NCI-H1092 treated with DMSO at 0.1 percent for 48 hours (cell line): ENCODE measurements at places on chromosomes 16 and 17.

GRCh38 chr17:9872852-9873251, 32.2 kb downstream of the RCVRN start:
- no peak for DNase-seq

- DNase-seq: no peak
Measured at GRCh38 chr16:27951489-27952120, 111.9 kb downstream of the GSG1L start.

GRCh38 chr17:39744075-39744835, 6.5 kb downstream of the GRB7 start:
- no peak for DNase-seq

GRCh38 chr17:66782851-66783250, 52.1 kb upstream of the CACNG5 start:
- DNase-seq: no peak

GRCh38 chr17:48176471-48176855, 68.9 kb downstream of the SNX11 start:
- no peak for DNase-seq

DNA sequence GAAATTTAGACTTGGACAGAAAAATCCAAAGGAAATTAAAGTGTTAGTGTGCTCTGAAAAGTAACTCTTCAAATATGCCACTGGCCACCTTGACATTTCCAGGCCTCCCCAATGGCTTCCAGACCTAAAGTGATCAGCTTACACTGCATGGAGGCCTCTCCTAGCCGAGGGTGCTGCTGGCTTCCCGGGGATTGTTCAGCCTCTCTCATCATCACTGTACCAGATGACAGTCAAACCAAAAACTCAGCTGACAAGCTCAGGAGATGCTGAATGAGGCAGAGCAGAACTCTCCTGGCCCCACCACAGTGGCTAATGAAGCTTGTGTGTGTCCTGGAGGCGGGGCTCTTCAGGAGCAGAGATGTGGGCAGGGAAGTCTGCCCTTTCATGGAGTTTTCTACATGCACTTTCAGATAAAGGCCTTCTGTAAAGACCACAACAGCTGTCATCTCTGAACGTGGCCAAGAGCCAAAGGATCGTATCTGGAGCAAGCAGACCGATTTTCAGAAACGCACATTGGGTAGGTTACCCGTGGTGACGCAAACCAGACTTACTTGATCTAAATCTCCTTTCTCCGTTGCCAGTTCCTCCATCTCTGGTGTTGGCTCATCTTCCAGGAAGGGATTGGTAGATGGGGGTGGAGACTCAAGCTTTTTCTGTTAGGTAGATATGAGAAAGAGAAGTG, 113.3 kb downstream of the VPS53 start:
- DNase-seq: no peak

DNA sequence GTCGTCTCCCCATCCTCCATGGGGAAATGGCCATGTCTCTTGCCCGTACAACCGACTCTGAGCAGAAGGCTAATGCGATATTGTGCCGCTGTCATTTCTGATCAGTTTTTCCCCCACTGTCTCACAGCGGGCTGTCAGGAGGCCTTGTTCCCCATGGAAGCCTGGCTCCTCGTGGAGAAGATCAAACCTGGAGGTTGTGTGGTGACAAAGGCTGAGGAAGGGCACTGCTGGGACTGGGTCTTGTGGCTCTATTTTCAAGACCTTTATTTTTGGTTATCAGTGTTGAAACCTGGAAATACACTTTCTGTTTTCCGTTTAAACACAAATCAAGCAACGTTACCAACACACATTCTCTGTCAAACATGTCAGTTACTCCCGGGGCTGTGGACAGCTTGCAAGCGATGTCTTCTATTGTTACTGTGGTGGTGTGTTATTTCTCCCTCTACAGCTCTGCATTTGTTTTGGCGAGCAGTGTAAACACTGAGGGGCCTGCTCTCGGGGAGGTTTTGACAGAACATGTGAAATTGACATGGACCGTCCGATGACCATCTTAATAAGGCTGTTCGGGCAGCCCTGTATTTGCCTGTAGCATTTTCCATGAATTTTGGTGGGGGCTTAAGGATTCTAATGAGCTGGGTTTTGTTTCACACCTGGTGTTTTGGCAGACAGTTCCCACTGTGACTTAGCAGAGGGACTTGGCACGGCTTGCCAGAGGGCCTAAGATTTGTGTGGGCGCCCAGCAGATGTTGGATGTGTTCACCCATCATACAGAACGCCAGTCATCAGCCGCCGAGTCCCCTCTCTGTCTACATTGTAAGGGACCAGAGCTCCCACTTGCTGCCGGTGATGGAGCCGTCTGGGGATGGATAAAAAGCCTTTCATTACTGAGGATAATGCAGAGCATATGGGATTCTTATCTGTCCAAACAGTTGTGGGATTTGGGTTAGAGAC, 12.5 kb downstream of the RBFOX1 start:
- peak; percentile 89 for DNase-seq

- peak; percentile 73 for DNase-seq
Measured at GRCh38 chr17:79797492-79798298, 818 bp upstream of the CBX8 start.

DNA sequence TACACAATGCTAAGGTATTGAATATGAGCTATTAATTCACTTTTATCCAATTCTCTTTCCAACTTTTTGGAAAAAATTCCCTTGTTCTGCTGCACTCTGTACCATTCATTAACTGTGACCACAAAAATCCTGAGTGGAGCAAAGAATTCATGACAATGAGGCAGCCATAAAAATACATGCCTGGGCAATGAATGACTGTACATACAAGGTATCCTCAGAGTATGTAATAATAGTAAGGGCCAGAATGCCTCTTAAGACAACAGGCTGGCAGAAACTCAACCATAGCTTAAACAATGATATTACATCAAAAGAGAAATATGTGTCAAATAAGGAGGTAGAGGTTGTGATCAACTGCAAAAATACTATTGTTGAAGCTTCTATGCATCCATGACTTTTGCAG, 74.7 kb upstream of the CA10 start:
- no peak for DNase-seq

- DNase-seq: peak; percentile 18
Measured at GRCh38 chr17:19264681-19265080, 27.5 kb downstream of the EPN2 start.

GRCh38 chr16:11389083-11389482, 43.8 kb downstream of the RMI2 start:
- no peak for DNase-seq

DNA sequence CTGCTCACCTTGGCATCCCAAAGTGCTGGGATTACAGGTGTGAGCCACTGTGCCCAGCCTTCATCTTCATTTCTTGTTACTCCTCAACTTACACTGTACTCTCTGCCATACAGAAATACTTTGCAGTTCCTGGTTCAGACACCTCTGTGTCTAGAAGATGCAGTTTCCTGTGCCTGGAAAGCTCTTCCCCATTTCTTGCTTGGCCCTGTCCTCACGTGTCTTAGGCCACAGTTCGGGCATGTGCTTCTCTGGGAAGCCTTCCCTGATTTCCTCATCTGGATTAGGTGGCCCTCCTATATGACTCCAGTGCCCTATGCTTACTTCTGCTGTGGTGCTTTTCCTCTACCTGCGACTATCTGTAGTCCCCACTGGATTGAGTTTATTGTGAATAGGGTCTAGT, 26.5 kb upstream of the CDR2 start:
- no peak for DNase-seq

DNA sequence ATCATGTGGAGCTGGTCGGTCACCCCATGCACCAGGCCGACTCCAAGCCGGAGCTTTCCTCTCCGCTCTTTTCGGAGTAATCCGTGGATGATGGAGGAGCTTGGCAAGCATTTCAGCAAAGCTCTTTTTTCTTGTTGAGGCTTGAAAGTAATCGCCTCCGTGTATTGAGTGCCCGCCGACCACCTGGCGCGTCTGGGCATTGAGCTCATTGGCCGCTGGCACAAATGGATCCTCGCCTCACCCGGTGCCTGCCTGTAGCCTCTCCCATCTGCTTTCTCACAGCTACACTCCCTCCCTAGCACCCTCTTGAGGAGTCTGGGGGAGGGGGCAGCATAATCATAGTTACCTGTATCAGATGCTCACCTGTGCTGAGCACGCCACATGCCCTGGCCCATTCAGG, 148.9 kb downstream of the CMIP start:
- peak; percentile 70 for DNase-seq

DNA sequence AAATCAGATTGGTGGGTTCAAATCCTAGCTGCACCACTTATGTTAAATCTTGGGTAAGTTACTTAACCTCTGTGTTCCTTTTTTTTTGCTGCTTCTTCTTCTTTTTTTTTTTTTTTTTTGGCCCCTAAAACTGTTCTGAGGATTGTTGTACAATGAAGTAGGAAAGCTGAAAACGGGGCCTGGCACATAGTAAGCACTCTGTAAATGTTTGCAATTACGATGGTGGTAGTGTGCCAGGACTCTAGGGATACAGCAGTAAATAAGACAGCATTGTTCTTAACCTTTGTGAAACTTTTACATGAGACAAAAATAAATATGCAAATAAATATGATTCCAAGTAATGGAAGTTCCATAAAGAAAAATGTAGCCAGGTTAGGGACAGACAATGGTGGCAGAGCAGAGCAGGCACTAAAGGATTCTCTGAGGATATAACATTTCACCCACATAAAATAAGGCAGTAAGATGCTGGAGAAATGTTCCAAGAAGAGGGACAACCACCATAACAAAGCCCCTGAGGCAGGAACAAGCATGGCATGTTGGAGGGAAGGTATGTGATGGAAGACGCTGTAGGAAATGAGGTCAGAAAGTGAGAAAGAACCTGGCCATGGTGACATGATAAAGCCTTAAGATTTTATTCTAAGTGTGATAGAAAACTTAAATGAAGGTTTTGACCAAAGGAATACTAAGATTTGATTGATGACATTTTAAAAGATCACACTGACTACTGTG, 127.3 kb downstream of the NLK start:
- no peak for DNase-seq

GRCh38 chr16:57504001-57504400, 17.7 kb upstream of the DOK4 start:
- no peak for DNase-seq

DNA sequence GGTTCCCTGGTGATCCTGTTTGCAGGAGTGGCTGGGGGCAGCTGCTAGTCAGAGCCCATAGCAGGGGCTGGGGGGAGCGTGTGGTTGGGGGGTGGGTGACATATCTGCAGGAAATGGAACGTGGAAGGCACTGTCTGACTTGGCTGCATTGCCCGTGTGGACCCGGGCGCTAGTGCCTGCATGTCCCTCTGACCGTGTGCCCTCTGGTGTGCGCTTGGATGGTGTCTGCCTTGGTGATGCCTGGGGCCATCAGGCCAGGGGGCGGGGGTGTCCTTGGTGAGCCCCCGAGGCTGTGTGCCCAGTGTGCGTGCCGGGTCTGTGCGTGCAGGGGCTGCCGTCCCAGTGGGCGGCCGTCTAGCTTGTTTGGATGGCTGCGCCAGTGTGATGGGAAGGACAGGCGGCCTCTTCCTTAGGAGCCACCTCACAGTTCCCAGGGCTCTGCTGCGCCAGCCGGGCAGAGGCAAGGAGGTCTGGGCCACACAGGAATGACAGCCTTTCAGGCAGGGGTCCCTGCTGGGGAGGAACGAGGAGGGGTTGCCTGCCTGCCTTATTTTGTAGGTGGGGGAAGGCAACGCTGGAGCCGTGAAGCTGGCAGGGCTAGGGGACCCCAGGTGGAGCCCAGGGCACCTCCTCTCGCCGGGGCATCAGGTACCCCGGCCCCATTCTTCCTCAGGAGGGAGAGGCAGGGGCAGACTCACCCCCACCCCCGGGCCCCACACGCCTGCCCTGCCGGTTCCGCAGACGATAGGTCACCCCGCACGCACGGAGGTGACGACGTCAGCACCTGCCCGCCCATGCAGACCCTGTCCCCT, 693 bp downstream of the NDRG4 start:
- DNase-seq: peak; percentile 20

GRCh38 chr16:5575646-5576245, 478.2 kb upstream of the EEF2KMT start:
- no peak for DNase-seq

- DNase-seq: no peak
Measured at GRCh38 chr16:30372725-30373124, 1.9 kb upstream of the MYL11 start.

DNA sequence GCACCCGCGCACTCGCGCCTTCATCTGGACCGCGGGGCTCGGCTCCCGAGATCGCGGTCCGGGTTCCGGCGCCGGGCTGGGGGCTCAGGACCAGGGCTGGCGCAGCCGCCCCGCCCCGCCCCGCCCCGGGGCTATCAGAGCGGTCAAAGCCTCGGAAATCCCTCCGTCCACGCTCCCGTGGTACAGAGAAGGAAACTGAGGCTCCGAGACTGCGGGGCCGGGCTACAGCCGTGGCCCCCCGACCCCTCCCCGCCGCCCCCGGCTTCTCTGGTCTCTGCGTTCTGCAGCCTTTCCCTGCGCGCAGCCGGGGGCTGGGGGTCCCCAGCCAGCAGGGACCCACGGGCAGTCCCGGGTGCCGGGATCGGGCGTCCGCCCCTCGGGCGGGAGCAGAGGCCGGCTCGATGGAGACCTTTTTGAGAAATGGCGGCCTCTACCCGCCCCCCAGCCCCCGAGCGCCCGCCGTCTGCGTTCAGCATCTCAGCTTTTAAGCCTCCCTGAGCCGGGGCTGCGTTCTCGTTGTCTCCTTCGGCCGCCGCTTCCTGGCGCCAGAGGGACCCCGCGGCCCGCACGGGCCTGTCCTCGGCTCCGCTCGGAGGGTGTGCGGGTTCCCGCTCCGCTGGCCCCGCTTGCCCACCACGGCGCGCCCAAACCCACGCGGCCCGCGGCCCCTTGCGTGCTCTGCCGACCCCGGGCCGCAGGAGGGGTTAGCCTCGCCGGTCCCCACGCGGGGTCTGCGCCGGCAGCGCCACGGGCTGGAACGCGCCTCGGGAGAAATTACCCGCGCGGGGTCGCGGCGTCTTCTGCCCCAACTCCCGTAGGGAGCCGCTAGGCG, 1.5 kb upstream of the NPTX1 start:
- DNase-seq: peak; percentile 70

- DNase-seq: peak; percentile 93
Measured at GRCh38 chr17:57544834-57545463, 200.2 kb downstream of the CCDC182 start.

DNA sequence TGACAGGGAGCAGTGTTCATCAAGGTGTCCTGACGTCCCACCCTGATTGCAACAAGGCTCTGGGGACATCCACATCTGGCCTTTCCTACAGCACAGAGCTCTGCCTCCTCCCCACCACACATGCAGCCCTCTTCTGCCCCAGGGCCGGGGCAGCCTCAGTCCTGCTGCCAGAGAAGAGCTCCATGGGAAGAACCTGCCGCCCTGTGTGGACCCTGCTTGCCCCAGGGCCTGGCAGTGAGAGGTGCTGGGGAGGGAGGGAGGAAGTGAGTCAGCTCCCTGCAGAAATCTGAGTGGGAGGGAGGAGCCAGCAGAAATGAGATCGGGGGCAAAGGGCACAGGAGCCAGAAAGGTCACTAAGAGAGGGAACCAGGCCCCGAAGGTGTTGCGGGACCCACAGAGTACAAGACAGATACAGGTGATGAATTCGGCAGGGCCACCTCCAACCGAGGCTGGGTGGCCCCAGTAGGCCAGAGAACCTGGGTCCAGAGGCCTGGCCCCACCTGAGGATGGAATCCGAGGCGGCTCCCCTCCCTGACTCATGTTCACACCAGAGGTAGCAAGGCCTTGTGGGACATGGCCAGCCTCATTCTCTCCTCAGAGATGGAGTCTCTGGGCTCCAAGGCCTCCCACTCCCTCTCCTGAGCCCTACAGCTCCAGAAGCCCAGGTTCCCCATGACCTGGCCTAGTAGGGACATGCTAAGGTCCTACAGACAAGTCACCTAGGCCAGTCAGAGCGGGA, 24.8 kb downstream of the MYO18A start:
- DNase-seq: no peak

GRCh38 chr17:7176841-7177190, 2.4 kb downstream of the ASGR1 start:
- no peak for DNase-seq
